Mucosa of descending colon (tissue), 3 donors: ENCODE measurements at places on chromosomes 6 and 20.

GRCh38 chr6:4774296-4774695 lies 1.9 kb upstream of the CDYL start:
- DNase-seq: no peak

DNA sequence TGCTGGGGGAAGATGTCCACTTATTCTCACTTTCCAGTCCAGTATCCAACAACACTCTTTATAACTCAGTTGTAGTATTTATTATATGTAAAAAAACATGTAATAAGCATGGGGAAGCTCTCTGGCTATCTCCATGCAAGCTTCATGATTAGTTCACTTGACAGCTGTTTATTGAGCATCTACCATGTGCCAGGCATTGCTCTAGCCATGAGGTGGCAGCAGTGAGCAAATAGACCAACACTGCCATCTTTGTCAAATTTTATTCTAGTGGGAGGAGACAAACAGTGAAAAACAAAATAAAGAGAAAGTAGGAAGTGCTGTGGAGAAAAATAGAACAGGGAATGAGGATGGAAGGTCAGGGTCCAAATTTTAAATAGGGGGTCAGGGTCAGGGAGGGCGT lies 131.8 kb downstream of the CFAP61 start:
- DNase-seq: peak; percentile 22

GRCh38 chr20:34815636-34816035 lies 9.8 kb downstream of the NCOA6 start:
- DNase-seq: no peak

- DNase-seq: no peak
These were observed 11.8 kb downstream of the CPNE5 start for GRCh38 chr6:36827261-36828079.

DNA sequence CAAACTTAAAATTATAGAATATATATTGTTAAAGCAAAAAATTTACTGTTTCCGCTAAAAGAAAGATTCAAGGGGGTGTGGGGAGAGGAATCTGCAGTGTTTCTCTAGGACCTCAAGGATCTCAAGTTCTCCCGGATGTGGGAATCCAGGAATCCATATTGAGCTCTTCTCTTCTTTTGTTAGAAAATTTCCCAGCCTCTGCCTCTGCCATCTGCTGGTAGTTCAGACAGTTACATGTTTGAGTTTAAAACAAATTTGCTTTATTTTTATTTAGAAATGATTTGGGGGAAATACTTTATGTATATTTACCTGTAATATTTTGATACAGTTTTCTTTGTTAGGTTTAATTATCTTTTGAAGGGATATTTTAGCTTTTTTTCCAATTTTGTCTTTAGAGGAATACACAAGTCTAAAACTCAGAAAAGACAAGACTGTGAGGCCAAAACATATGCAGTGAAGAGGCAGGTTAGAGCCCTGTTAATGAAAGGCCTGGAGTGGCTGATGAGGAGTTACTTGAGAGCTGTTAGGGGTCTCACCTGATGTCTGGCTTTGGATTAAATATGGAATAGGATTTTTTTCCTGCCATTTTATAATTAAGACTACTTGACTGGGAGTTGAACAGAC lies 268.8 kb downstream of the ARID1B start:
- DNase-seq: no peak

DNA sequence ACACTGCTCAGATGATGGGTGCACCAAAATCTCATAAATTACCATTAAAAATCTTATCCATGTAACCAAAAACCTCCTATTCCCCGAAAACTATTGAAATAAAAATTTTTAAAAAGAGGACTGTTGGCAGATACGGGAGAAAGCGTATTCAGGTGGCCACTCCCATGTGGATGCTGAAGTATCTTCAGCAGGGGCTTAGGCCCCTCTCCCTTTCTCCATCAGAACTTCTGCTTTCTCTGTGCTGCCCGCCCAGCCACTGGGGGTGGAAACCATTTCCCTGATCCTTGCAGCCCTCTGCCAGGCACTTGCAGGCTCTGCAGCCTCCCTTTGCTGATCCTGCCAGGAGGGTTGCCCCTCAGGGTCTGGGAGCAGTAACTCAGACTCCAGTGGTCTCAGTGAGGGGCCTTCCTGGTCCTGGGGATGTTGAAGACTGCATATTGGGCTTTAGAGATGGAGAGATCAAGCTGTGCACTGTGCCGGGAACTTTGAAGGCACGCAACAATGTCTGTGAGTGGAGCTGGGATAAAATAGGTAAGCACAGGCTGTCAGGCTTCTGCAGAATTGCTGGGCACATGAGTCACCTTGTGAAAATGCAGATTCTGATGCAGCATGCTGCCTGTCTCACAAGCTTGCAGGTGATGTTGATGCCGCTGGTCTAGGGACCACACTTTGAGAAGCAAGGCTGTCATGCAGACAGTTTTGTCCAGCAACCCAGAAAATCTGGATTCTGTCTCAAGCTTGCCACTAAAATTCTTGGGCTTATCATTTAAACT lies 59.6 kb downstream of the SLC24A3 start:
- DNase-seq: no peak

DNA sequence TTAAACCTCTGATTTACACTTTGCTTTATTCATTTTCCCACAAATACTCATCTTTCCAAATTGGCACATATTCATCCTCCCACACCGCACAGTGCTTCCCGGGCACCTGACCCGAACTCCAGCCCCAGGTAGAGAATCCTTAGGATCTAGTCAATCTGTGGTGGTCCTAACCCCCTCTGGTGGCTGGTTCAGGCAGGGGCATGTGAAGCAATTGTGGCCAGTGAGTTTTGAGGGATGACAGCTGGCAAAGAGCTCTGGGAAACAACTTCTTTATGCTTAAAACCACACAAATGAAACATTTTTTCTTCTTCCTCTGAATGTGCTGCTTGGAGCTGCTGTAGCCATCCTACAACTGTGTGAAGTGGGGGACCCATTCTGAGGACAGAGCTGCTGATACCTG lies 54.7 kb downstream of the ELOVL5 start:
- DNase-seq: no peak

DNA sequence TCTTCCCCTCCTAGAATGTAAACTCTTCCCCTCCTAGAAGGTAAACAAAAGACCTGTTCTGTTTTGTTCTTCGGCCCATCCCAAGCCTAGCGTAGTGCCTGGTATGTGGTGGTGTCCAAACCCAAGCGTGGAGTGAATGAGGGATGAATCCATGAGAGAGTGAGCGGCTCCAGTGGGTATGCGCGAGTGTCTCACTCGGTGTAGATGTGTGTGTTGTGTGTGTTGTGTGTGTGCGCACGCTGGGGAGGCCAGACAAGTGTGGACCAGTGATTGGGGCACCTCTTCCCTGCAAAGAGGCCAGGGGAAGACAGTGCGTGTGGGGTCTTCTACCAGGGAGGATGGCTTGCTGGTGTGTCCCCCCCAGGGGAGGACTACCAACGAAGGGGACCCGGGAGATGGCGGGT lies 392 bp upstream of the SLC2A10 start:
- no peak for DNase-seq

- DNase-seq: no peak
These were observed 78.2 kb upstream of the PTPRK start for GRCh38 chr6:128598571-128598970.

DNA sequence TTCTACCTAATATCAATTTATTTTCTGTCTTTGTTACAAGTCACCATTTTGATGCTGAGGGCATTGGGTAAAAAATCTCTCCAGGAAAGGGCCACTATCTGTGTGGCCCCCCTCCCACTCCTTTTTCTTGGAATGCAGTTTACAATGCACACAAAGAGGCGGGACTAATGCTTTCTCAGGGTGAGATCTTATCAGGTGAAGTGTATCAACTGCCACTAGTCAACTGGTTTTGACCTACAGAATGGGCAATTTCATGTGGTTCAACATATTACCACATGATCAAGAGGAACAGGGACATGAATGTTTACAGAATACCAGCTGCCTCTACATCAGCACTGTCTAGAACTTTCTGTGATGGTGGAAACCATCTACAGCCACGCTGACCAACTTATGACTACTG lies 3.7 kb downstream of the RRBP1 start:
- no peak for DNase-seq

DNA sequence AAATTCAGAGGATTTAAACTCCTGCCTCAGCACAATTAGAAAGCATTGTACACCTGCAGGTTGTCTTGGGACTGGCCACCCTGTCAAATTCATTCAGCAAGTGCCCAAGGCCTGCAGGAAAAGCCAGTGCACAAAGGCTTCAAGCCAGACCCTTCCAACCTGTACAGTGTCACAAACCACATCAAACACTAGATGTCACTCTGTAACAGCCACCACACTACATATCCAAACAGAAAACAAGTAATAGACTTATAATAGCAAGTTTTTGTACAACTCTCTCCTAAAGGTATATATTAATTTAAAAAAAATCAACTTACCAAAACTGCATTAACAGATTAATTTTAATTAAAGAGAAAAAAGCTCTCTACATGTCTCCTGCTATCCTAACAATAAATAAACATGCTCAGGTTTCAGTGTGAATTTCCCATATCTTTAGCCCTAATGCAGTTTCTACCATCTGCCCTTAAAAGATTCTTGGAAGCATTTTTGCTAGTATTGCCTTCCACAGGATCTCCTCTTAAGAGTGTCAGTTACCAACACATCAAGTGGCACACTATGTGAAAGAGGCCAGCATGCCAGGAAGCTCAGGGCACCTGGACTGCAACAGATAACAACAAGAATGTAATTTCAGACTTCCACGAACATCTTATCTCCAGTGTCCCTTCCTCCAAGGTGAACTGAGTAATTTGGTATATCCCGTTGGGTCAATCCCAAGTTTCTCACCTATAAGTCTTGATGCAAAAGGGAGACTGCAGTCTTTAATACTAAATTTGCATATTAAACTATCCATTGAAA lies 47.5 kb downstream of the RALGAPA2 start:
- DNase-seq: peak; percentile 37

- no peak for DNase-seq
These were observed 29.4 kb upstream of the CLIC5 start for GRCh38 chr6:46044881-46045617.

- DNase-seq: no peak
These were observed 86.9 kb downstream of the SOBP start for GRCh38 chr6:107576852-107577251.

- no peak for DNase-seq
These were observed 353.0 kb upstream of the MAP3K7 start for GRCh38 chr6:90939906-90940305.

DNA sequence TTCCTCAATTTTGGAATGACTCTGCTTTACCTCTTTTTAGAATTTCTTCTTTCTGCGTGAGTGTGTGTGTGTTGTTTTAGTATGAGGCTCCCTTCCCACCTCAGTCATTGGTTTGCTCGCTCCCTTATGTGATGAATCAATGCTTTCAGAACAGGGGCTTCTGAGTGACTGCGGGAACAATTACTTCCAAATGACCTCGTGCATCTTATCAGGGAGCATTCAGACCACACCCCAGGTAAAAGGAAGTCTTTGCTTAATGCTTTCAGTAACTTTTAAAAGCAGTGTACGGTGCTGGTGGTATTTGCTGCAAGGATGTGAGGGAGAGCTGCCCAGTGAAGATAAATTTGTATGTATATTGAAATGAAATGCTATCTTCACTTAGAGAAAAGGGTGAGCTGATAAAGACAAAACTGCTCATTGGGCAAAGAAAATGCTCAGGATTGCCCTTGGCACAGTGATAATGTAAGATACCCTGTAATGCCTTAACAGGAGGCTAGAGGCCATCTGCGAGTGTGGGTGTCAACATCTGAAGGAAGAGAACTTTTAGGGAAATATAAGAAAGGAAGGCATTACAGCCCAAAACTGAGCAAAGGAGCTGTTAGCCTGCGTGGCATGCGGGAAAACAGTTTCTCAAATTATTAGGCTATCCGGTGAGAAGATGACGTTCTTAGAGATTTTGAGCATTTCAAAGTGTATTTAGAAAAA lies at the start of gene MLIP:
TSS of gene MLIP (plus strand) at position 103 of the 705 bp plus-strand sequence. CDS start at position 140, 37 bp downstream.
- DNase-seq: no peak

GRCh38 chr6:74410630-74411029 lies 714.6 kb downstream of the CD109 start:
- DNase-seq: no peak

- no peak for DNase-seq
These were observed 2.3 kb downstream of the RAMACL start for GRCh38 chr6:166584155-166584554.

- no peak for DNase-seq
These were observed 693 bp downstream of the FAM50B start for GRCh38 chr6:3849681-3850450.

DNA sequence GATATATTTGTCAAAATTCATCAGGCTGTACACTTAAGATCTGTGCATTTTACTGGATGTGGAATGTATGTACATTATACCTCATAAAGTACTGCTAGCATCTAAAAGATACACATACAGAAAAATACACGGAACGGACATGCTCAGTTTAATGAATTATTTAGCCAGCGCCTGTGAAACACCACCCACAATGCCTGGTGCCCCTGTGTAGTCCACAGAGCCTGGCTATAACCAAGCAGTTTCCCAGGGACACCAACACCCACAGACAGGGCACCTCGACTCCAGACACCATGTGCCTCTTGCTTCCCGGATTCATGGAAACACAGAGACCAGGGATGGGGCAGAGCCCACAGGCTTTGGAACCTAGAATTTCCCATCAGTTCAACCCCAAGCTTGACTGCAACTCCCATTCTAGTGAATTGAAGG lies 17.4 kb upstream of the ARMC12 start:
- DNase-seq: no peak

GRCh38 chr6:169660751-169661390 lies 41.0 kb downstream of the WDR27 start:
- no peak for DNase-seq

- DNase-seq: no peak
These were observed 49.1 kb downstream of the SYTL3 start for GRCh38 chr6:158698931-158699330.

GRCh38 chr6:142384519-142385254 lies 82.9 kb downstream of the ADGRG6 start:
- DNase-seq: no peak

GRCh38 chr6:157535340-157536222 lies 154.6 kb downstream of the ZDHHC14 start:
- DNase-seq: no peak

DNA sequence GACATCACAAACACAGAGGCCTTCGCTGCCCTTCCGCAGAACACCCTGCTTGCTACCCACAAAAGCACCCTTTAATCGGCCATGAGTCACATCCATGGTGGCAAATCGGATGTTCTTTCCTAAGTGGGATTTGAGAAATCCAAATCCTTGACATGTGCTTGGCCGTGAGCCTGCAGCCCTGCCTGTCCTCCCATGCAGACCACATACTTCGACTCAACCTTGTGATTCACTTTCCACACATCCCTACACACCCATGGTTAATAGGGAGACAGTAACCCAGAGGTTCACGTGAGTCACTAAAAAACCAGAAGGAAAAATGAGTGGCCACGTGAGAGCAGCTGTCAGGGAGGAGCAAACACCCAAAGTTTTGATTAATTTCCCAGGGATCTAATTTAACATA lies 19.4 kb downstream of the RAMACL start:
- no peak for DNase-seq

- peak; percentile 73 for DNase-seq
These were observed 541 bp downstream of the SNX21 start for GRCh38 chr20:45833883-45834796.

- DNase-seq: no peak
These were observed 71.7 kb upstream of the GTSF1L start for GRCh38 chr20:43798291-43799149.

DNA sequence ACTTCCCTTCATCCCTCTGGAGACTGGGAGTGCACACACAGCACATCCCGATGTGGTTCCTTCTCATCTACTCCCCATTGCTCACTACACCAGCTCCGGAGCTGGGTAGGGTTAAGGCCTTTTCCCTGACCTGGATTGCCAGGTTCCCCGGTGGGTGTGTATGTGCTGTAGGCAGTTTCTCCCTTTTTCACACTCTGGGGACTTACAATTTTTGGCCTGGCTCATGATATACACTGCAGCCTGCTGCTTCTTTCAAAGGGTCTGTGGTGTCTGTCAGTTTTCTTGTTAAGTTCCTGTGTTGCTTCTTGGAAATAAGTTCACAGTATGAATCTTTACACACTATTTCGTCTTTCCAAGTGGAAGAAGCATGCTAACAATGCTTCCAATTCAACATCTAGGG lies 405.5 kb downstream of the UTRN start:
- no peak for DNase-seq
